ENCODE measurements at places on chromosomes 1 and 21.

- DNase-seq, result no peak
These were observed 815.5 kb upstream of the ADGRL4 start for GRCh38 chr1:79822053-79822452.

DNA sequence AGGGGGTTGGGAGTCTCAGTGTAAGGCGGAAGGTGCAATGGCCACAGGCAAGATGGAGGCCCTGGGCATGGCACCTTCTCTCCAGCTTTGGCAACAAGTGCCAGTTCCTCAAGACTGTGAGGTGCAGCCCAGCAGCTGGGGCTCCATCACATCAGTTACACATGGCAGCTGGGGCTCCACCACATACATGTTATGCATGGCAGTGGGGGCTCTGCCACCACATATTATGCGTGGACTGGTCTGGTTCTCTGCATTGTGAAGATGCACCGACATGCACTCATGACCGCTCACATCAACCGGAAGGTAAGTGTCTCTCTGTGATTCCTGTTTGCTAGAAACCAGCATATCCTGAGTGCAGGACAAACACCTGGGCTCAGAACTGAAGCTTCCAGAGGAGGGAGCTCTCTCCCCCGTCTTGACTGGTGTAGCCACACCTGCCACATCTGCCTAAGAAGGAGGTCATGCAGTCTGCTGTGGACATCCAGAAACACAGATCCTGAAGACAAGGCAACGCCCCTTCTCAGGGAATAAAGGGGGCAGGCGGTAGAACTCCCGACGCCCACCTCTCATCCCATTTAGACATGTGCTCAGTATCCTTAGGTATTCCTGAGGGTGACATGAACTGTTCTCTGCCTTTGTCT lies 104.1 kb upstream of the TMPRSS2 start:
- DNase-seq, result peak; percentile 13

- DNase-seq, result no peak
These were observed 5.1 kb downstream of the FNDC7 start for GRCh38 chr1:108717774-108718316.

DNA sequence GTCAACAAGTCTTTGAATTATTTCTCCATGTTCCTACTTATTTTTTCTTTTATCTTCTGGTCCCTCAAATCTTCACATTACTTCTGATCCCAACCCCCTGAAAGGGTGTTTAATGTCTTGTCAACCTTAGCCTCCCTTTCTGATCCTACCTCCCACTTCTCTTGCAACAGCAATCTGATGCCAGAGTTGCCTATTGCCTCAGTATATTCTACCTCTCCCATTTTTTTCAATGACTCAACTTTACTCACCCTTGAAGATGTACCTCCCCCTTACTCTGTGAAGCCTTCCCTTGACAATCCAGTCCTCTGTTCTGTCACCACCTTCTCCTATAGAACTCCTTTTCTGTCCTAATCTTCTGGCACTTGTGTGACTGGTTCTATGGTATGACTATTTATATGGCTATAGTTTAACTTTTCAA lies 99.5 kb upstream of the CD55 start:
- no peak for DNase-seq

GRCh38 chr1:30415171-30415940 lies 308.0 kb downstream of the MATN1 start:
- no peak for DNase-seq

GRCh38 chr1:35854989-35855700 lies 27.9 kb upstream of the AGO1 start:
- no peak for DNase-seq

DNA sequence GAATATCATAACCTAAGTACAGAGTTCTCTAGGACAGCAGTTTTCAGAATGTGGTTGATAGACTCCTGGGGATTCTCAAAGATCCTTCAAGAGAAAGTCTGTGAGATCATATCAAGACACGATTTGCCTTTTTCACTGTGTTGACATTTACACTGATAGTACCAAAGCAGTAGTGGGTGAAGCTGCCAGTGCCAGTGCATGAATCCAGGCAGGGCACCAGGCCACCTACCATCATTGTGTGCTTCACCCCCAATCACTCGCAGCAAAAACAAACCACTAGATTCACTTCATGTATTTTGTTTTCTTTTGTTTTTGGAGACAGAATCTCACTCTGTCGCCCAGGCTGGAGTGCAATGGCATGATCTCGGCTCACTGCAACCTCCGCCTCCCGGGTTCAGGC lies 23.9 kb downstream of the DNAJC16 start:
- no peak for DNase-seq

- no peak for DNase-seq
These were observed 65.4 kb downstream of the SGIP1 start for GRCh38 chr1:66599346-66599745.

DNA sequence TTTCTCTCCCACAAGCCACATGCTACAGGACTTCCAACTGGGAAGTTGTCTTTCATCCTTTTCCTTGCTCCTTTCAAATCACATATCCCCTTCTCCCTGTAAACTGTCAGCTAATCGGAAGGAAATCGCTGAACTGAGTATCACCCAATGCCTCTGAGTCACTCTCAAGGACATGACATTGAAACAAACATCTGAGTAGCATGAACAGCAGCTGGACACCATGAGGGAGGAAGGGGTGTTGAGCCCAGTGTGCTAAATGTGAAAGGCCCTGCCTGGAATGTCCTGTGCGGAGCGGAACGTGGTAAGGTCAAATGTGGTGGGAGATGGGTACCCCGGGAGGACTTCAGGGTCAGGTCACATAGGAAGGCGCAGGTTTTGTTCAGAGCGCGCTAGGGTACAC lies at the start of gene OR2AJ1:
Gene OR2AJ1, plus strand, starts transcription at position 22 of the 400 bp plus-strand sequence. CDS start 8,880 bp downstream, outside the sequence.
- DNase-seq, result no peak

DNA sequence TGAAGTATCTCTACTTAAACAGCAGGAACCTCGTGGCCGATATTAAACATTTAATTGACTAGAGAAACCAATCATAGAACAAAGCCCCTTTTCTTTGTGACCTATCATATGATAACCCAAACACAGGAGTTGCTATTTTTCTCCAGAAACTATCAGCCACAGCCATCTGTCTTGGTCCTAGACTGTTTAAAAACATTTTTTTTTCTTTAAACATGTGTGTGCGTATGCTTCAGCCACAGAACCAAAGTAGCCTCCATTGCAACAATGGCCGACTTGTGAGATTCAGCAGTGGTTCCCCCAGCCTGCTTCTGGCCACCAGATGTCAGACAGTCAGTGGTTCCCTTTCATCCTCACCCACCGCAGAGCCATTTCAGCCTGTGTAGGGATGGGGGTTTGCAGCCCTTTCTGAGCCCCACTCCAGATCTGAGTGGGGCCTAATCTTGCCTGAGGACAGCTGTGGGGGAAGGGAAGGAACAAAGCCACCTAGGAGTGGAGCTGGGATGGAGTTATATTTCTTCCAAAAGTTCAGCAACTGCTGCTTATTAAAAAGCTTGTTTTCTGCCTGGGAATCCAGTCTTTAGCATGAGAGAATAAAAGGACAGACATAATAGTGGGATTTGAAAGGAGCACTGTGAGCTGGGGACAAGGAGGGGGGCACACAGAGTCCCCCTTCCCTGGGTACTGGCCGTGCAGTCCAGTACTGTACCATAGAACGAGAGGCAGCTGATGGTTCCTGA lies 11.7 kb upstream of the IGSF3 start:
- no peak for DNase-seq

GRCh38 chr1:16367258-16367967 lies 371 bp downstream of the SZRD1 start:
- DNase-seq, result peak; percentile 85

GRCh38 chr1:58845942-58846341 lies 62.1 kb upstream of the JUN start:
- no peak for DNase-seq

- DNase-seq, result peak; percentile 95
These were observed 1.1 kb downstream of the STMN1 start for GRCh38 chr1:25904943-25905679.

DNA sequence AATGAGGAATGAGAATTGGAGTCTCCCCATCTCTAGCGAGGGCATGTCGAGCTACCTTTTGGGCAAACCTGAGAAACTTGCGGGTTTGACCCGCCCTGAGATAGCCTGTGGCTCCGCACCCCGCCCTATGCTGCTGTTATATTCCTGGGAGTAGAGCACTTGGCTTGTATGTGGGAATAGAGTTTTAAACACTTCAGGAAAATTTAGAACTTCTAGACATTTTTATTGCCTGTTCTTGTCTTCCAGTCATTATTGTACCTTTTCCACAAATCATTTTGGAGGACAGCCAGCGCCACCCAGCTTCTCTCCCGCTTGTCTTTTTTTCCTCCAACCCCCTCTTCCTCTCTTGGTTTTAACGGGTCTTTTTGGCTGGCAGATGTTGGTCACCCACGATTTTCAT lies 738 bp downstream of the GNPAT start:
- peak; percentile 16 for DNase-seq

DNA sequence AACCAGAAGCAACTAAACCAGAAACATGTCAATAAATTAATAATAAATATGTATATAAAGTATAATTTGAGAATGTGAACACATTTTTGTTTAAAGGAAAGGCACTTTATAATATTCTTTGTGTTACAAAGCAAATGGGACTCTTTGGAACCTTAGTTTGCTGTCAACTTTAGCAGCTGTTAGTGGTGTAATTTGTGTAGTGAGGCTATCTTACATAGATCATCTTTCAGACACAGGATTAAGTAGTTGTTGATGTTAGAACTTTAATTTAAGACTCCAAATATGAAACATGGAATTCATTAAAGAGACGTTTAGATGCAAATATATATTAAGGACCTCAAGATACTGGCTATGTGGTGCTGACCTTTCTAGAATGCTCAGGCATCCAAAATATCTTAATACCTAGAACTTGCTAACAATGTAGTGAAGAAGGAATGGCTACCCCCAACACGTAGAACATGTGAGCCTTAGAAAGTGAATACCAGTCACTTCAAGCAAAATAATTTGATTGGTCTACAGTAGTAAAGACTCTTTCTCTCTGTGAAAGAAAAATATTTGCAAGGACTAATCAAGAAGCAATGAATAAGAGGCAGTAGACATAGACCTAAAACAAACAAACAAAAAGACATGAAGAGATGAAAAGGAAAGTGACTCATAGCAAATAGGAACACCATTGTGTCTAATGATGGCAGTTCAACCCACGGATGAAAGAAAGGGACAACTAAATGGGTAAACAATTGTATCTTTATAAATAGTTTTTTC lies 811.4 kb downstream of the USP25 start:
- no peak for DNase-seq

DNA sequence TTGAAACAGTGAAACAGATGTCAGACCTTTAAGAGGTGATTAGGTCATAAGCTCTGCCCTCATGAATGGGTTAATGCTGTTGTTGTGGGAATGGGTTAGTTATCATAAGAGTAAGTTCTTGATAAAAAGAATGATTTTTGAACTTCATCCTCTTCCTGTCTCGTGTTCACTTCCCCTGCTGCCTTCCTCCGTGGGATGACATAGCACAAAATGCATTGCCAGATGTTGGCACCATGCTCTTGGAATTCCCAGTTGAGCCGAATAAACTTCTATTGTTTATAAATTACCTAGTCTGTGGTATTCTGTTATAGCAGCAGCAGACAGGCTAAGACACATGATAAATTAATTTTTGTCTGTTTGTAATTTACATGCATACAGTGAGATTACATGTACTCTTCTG lies 112.0 kb upstream of the LRRC7 start:
- no peak for DNase-seq

DNA sequence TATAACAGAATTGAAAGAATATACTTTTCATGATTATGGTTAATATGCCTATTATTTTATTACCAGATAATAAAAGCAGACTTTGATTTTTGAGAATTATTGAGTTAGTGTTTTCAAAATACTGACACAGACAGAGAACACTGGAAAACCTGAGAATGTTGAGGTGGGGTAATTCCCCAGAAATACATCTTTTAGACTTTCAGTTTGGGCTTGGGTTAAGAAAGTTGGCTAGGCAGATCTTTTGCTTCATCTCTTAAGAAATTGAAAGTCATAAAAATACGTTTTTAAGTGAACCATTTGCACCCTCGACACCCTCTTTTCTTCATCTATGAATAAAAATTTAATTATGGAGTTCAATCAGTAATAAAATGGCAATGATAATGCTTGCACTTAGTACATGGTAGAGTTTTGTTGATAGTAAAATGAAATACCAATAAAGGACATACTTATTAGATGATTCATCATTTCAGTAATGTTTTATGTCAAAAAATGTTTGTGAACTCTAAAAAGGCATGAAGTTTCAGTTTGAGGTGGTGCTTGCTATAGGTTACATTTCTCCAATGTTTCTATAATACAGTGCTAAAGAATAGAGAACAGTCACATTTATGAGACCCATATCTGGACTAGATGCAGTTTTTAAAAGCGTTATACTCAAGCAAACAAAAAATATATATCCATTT lies 1.9 kb upstream of the SAMSN1 start:
- DNase-seq, result no peak

DNA sequence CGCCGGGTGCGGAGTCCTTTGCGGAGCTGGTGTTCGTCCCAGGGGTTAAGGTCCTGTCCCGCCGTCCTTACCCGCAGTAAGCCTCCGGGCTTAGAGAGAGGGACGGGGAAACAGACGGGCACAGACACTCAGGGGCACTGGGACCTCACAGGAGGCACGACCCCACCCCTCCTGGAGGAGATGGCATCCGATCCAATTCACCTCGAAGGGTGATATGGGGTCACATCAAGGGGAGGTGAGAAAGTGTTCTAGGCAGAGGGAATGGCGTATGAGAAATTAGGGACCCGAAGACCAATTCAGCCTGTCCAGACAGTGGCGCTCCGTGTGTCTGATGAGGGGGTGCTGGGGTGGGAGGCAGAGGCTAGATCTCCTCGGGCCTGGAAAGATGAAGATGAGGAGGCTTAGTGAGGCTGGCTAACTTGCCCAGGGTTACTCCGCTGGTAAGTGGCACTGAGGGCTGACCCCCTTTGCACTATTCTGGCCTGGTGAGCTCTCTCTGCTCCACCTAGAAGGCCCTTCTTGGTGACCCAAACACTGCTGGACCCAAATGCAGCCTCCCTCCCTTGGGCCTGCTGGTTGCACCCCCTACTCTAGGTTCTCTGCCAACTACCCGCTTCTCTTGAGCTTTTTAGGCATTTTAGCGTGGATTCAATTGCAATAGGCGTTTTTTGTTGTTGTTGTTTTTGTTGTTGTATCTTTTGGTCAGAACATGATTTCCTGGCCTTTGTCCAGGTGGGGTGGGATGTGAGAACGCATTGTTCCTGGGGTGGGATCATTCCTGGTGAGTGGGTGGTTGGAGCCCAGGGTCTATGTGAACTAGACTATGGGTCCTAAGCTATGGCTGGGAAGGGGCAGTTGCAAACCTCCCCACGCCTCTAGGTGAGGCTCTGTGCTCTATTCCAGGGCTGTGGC lies 12.3 kb downstream of the BTBD19 start:
- DNase-seq, result no peak

GRCh38 chr1:6743189-6744101 lies 41.8 kb upstream of the CAMTA1 start:
- peak; percentile 74 for DNase-seq
